ENCODE measurements at places on chromosomes 6 and 20.
A peak's percentile ranks its signal among the peaks of the same experiment; 100 is the strongest.

GRCh38 chr20:62370115-62370806 is 3.1 kb upstream of the LAMA5 start:
- peak; percentile 47 for DNase-seq

DNA sequence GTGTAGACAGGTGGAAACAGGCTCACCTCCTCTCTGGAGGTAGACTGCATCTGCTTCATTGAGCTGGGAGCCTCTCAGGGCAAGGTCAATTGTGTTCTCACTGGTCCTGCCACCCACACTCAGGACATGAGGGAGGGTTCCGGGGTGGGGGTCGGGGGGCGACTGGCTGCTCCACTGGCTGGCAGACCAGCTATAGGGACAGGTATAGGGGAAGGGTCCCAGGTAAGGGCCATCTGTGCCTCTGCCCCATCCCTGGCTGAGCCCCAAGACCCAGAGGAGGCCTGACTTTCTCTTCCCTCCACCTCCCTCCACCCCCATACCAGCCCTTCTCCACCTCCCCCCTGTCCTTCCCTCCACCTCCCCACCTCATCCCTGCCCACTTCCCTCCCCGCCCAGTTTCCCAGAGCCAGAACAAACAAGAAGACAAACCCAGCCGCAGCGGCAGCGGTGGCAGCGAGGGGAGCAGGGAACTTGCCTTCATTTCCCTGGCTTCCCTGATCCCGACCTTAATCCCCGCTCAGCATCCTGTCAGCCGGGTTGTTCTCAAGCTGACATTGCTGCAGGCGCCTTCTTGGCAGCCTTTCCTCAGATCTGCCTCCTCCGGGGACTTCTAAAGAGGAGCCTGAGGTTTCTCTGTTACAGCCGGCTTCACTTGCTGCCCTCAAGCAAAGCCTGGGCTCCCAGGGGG is 18.3 kb upstream of the FOXP4 start:
- no peak for DNase-seq

DNA sequence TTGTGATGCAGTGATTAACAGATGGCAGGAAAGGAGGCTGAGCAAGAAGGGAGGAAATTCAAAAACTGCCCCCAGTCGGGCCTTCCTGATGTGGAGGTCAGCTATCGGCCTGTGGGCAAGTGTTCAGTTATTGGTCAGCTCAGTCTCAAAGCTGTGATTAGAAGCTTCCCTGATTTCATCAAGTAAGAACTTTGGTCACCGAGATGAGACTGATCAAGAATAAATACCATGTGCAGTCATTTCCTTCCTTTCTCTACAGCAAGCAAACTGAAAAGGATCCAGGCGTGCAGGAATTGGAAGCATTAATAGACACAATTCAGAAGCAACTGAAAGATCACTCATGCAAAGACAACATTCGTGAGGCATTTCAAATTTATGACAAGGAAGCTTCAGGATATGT is 69.7 kb downstream of the EFHC1 start:
- DNase-seq = no peak

GRCh38 chr6:131744432-131745287 is 33.8 kb upstream of the CTAGE9 start:
- DNase-seq = no peak

- DNase-seq = no peak
Observed at GRCh38 chr6:64146094-64146493, 510.5 kb downstream of the PHF3 start.

DNA sequence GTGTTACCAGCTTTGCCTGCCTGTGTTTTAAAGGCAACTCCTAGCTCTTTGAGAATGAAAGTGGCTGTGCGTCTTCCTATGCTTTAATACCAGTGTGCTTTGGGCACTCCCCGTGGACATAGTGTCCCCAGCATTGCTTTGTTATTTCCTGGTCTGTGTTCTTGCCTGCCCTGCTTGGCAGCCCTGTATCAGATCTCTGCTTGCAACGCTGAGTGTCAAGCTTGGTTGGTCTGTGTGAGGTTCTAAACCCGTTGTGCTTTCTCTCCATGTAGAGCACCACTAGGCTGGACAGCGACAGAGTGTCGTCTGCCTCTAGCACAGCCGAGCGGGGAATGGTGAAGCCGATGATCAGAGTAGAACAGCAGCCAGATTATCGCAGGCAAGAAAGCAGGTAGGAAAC is 80.2 kb downstream of the AFDN start:
- no peak for DNase-seq

DNA sequence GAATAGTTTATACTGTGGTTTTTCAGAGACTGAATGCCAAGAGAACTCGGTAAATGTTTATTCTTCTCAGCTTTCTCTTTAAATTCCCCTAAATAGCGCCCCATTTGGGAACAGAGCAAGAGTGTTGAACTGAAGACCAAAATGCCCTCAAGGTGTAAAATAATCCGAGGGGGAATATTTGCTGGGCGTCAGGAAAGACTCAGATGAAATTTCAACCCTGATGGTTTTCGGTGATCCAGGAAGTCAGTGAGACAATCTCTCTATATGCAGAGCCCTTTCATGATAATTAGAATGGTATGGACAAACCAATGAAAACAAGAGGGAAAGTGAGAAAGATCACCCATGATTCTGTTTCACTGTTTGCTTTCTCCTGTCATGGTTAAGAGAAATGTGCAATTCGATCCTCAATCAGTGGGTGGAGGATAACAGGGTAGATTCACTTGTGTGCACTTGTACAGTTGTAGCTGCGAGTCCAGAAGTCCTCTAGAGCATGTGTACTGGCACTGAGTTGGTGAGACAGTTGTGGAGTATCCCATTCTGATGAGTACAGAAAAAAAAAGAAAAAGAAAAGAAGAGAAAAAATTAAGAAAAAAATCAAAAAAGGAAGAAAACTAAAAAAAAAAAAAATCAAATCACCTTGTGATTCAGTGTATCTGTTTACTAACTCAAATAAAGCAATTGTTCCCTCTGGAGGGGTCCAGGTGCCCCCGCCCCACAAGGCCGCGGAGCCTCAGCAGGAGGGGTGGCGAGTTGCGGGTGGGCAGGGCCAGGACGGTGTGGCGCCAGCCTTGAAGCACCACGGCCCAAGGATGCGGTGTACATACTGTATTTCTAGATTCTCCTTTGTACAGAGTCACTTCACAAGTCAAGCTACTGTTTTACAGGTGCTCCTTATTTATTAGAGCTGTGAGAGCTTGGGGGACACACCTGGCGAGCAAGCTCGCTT is 164.9 kb downstream of the SCML4 start:
- no peak for DNase-seq

- DNase-seq = no peak
Observed at GRCh38 chr20:53662595-53662994, 69.0 kb upstream of the ZNF217 start.

GRCh38 chr6:166629628-166630027 is 2.6 kb upstream of the RPS6KA2 start:
- no peak for DNase-seq

- DNase-seq = no peak
Observed at GRCh38 chr20:59455402-59456341, 148.7 kb upstream of the PHACTR3 start.

DNA sequence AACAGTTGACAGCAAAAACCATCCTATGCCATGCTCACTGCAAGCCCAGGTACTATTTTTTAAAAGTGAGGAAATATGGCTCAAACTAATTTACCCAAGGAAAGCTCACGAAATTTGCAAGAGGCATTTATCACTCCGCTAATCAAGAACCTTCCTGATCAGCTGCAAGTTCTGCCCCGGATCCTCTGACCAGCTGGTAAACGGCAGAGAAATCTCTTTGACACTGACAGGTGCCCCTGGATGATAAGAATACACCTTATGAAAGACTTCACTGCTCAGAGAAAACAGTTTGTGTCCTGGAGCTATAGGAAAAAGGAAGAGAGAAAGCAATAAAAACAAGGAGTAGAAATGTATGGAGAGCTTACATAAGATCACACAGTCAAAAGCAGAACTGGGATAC is 6.4 kb downstream of the CNKSR3 start:
- no peak for DNase-seq

- DNase-seq = no peak
Observed at GRCh38 chr20:56423886-56424285, 11.8 kb downstream of the CASS4 start.

DNA sequence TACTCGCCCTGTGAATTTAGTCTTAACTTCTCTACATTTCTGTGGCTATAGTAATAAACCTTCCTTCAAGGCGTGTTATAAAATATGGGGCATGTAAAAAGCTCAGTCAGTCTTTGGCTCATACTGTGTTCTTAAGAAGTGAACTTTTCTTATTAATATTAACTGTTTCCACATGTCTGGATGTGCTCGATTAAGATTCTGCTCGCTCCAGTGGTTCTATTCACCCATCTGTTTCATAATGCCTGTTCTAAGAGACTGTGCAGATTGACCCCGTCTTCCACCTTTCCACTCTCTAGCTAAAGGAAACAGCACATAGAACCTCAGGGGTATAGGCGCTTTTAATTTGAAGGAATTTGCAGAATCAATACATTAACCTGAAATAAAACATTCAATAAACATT is 99.9 kb downstream of the L3MBTL3 start:
- no peak for DNase-seq

DNA sequence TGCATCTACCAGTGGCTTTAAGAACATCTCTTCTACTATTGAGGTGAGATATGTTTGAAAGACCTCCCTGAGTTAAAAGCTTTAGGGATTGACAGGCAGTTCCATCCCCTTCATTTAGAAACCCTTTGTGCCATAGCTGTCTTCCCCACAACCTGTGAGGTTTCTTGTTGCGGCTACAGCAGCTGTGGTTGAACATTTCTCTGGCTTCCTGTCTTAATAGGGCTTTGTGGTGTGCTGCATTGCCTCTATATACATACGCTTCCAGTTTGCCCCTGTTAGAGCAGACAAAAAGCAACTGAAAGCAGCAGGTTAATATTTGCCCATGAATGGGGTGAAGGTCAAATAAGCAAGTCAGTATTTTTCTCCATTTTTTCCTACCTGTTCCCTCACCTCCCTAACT is 210.2 kb downstream of the TMEM200A start:
- DNase-seq = peak; percentile 30

DNA sequence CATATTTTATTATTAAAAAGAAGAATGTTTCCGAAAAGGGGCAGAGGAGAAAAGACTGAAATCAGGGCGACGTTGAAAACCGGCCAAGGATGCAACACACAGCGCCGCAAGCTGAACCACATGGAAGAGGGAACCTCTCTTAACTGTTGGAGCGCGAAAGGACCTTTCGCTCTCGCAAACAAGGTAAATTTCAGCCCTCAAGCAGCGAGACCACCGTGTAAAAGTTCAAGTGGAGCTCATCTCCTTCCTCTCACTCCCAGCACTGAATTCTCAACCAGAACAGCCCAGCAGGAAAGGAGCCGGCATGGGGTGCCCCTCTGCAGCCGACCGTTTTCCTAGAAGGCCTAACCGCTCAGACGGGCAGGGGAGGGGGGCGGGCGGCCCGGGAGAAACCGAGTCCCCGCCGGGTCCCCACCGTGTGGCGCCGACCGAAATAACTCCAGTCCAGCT is 621 bp downstream of the GPR63 start:
- DNase-seq = no peak

DNA sequence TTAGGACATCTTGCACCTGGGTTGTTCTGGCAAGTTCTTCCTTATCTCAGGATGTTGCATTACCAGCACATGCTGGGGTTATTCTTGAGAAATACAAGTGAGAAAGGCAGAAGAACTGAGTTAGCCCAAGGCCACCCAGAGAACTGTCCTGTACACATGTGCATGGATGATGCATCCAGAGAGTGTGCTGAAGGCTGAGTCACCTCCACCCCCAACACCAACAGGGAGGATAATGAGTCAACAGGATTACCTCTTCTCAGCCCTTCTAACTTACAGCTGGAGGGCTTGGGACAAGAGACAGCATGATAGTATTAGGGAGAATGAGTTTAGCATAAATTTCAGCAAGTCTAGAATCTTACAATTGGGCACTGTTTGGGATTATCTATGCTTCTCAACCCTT is 8.5 kb downstream of the SCGN start:
- DNase-seq = no peak

GRCh38 chr6:80203283-80203682 is 96.8 kb downstream of the BCKDHB start:
- DNase-seq = no peak

GRCh38 chr6:29899281-29899680 is 43.1 kb upstream of the HLA-A start:
- no peak for DNase-seq

- no peak for DNase-seq
Observed at GRCh38 chr20:2408111-2408510, 27.4 kb downstream of the TGM6 start.

- DNase-seq = no peak
Observed at GRCh38 chr6:154649721-154650120, 83.5 kb upstream of the SCAF8 start.

- no peak for DNase-seq
Observed at GRCh38 chr6:151001387-151002056, 136.0 kb downstream of the MTHFD1L start.

GRCh38 chr6:44076356-44077213 is 50.7 kb downstream of the MRPL14 start:
- DNase-seq = no peak

DNA sequence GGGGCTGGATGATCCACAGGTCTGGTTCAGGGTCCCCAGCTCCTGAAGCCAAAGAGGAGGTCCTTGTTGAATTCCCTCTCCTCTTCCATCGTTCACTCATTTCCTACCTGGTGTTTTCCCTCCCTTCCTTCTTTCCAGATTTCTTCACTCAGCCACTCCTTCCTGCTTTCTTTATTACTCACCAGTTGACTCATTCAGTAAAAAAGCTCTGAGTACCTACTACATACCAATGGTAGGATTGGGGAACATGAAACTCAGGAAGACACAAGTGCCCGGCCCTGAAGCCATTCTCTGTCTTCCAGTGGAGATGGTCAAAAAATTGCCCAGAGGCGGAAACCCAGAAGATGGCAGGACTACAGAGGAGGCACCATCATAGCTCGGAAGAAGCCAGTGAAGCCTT is 11.9 kb upstream of the NSFL1C start:
- DNase-seq = no peak

GRCh38 chr6:72084992-72085569 is 198.7 kb downstream of the RIMS1 start:
- no peak for DNase-seq

GRCh38 chr20:45833883-45834796 is 541 bp downstream of the SNX21 start:
- DNase-seq = no peak

- no peak for DNase-seq
Observed at GRCh38 chr6:163691049-163691448, 276.5 kb downstream of the QKI start.

GRCh38 chr6:136378888-136379287 is 89.2 kb upstream of the BCLAF1 start:
- no peak for DNase-seq

DNA sequence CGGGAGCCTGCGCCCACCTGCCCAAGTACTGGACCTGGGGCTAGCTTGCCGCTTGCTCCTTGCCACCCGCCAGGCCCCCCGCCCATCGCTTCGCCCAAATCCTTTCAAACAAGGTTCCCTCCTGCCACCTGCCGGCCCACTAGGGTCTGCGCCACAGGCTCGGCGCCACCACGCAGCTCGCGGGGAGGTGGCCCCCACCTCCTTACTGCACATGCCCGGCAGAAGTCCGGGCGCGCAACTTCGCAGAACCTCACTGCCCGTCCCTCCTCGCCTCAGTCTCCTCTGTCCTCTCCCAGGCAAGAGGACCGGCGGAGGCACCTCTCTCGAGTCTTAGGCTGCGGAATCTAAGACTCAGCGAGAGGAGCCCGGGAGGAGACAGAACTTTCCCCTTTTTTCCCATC is 11.2 kb downstream of the GNAS-AS1 start:
- peak; percentile 35 for DNase-seq
